ENCODE measurements at places on chromosomes 6 and 20.

- H3K27ac ChIP-seq = peak overlapping the region; percentile 96
- peaks cover 8% of the 10 kb centered on the region for H3K4me1 ChIP-seq
- DNase-seq = peak; percentile 32
- peak overlapping the region; percentile 87 for H3K4me3 ChIP-seq
- H3K36me3 ChIP-seq = peaks cover 6% of the 10 kb centered on the region
Observed at GRCh38 chr20:58389324-58389967, 417 bp downstream of the VAPB start.

- peak; percentile 32 for DNase-seq
- H3K4me3 ChIP-seq = no peak overlapping the region
- no peaks in the 10 kb centered on the region for H3K36me3 ChIP-seq
Observed at GRCh38 chr6:3825331-3825831, 23.8 kb upstream of the FAM50B start.

- no peak overlapping the region for H3K4me3 ChIP-seq
- no peaks in the 10 kb centered on the region for H3K27me3 ChIP-seq
- H3K27ac ChIP-seq = no peak overlapping the region
- no peaks in the 10 kb centered on the region for H3K4me1 ChIP-seq
Observed at GRCh38 chr6:157584036-157584435, 203.0 kb downstream of the ZDHHC14 start.

GRCh38 chr20:40497899-40498691 is 190.9 kb downstream of the MAFB start:
- H3K27ac ChIP-seq = no peak overlapping the region
- H3K36me3 ChIP-seq = no peaks in the 10 kb centered on the region
- DNase-seq = no peak
- no peaks in the 10 kb centered on the region for H3K4me1 ChIP-seq

DNA sequence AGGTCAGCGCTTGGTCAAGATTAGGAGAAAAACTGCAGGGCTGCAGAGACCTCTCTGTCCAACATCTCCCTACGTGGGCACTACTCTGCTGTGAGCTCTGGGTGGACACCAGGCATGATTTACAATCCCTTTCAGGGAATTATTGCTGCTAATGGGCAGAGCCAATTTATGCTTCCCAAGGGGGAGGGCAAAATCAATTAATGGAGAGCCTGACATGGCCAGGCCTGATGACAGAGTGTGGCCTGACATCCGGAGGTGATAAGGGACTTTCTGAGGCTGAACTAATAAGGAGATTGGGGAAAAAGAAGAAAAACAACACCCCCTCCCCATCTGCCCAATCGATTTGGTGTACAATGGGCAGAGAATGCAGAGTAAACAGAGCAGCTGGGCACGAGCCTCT is 5.0 kb upstream of the KCNK16 start:
- no peaks in the 10 kb centered on the region for H3K4me1 ChIP-seq
- DNase-seq = no peak
- no peak overlapping the region for H3K4me3 ChIP-seq
- no peaks in the 10 kb centered on the region for H3K27me3 ChIP-seq

- H3K4me3 ChIP-seq = no peak overlapping the region
- peaks cover 3% of the 10 kb centered on the region for H3K4me1 ChIP-seq
- no peaks in the 10 kb centered on the region for H3K36me3 ChIP-seq
Observed at GRCh38 chr6:37807656-37808055, 11.9 kb upstream of the ZFAND3 start.

DNA sequence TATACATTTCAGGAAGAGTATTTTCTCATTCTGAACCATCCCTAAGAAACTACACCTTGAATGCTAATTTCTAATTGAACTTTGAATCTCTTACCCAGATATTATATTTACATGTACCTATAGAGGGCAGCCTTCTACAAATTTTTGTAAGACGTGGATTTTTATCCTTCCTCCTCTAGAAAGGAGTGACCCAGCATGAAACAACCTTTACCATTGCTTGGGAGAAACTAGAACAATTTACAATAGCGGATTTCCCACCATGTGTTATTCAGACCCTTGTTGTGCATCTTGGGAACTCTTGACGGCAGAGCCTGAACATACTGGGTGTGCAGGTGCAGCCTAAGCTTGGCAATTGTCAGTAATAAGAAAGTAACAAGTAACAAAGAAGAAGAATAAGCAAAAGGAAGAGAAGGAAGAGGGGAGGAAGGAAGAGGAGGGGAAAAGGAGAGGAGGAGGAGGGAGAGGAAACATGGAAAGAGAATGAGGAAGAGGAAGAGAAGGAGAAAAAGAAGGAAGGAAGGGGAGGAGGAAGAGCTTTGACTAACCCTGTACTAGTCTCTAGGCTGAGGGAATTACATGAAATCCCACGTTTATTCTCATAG is 10.8 kb upstream of the TAAR1 start:
- no peaks in the 10 kb centered on the region for H3K36me3 ChIP-seq
- peaks cover 2% of the 10 kb centered on the region for H3K4me1 ChIP-seq
- H3K27me3 ChIP-seq = peaks cover 3% of the 10 kb centered on the region
- peak; percentile 54 for DNase-seq
- no peak overlapping the region for H3K27ac ChIP-seq

GRCh38 chr6:71197267-71197666 is 91.3 kb upstream of the OGFRL1 start:
- H3K27ac ChIP-seq = no peak overlapping the region
- H3K4me1 ChIP-seq = peaks cover 6% of the 10 kb centered on the region

DNA sequence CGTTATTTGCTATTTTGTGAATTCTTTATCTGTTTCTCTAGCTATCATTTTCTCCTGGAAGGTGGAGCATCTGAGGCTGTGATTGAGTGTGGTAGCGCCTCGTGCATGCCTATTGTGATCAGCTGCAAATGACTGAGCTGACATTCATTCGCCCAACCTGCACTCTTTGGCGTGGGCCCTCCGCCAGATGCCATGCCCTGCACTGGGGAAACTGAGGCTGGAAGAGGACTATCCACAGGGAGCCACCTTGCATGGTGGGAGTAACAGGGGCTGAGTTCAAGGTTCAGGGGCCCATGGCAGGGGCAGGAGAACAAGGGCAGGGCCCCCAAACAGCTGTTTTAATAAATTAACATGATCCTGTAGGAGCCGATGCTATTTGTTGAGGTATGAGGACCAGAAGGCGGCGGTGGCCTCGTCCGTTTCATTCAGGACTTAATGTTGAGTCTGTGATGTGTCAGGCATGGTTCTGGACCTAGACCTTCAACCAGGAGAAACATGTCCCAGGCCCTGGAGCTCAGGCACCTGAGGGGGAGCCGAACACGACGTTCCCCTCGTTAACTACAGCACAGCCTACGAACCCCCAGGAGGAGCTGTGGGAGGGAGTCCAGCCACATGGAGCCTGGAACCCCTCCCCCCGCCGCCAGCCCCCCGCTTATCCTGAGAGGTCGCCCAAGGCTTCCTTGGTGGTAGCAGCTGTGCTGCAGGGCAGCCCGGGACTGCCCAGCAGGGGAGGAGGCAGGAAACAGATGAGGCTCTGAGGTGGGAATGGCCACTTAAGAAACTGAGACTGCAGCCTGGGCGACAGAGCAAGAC is 242.9 kb downstream of the CDH4 start:
- H3K27ac ChIP-seq = no peak overlapping the region
- no peaks in the 10 kb centered on the region for H3K4me1 ChIP-seq
- no peak overlapping the region for H3K4me3 ChIP-seq
- no peaks in the 10 kb centered on the region for H3K36me3 ChIP-seq
- H3K27me3 ChIP-seq = no peaks in the 10 kb centered on the region
- DNase-seq = no peak

- no peaks in the 10 kb centered on the region for H3K27me3 ChIP-seq
- H3K4me1 ChIP-seq = peaks cover 7% of the 10 kb centered on the region
- no peaks in the 10 kb centered on the region for H3K36me3 ChIP-seq
- DNase-seq = peak; percentile 52
- no peak overlapping the region for H3K27ac ChIP-seq
- H3K4me3 ChIP-seq = no peak overlapping the region
Observed at GRCh38 chr6:34595332-34596184, 39.4 kb upstream of the SPDEF start.

DNA sequence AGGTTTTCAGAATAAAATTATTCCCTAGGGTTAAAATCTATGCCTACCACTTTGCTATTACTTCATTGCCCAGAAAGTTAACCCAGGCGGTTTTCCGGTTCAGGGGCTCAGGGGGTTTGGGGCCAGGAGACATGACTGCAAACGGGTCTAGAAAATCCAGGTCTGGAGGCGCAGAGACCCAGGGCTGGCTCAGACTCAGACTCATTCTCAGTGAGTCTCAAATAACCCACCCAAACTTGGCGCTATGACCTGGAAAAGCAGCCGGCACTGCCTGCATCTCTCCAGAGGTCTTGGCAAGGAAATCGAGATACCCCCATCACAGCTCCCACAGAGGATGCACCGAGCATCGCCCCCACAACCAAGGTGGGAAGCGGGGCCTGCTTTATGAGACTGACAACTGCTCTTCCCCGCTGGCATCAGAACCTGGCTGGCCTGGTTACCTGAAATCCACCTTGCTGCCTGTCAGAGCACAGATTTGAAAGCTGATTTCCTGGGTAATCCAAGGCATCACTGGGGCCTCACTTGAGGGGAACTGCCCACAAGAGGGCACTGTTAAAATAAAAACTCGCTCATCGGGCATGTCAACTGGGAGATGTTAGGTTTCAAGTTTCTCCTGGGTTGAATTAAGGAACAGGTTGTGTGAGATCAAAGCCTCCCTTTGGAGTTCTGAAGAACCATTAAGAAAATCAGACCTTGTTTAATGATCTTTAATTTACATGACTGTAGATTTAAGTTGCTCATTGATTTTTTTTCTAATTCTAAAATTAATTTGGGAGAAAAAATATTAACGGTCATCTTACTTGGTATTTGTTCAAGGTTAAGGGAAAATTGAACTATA is 55.1 kb downstream of the KIF16B start:
- no peak overlapping the region for H3K27ac ChIP-seq
- no peaks in the 10 kb centered on the region for H3K4me1 ChIP-seq
- H3K36me3 ChIP-seq = no peaks in the 10 kb centered on the region
- H3K27me3 ChIP-seq = no peaks in the 10 kb centered on the region
- DNase-seq = peak; percentile 42

DNA sequence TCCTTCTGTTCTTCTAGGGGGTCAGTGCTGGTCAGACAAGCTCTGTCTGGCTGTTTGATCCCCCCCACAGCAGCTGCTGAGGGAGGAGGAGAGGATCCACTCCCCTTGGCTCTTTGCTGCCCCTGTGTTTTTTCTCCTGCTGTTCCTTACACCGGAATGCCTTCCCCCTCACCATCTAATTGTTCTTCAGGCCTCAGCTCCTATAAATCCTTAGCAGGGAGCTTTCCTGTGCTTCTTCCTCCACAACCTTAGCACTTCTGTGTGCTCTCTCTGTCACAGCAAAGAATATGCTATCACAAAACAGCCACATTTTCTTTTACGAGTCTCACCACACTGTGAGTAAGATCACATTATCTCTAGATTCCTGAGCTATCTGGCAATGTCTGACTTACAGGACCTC is 196.6 kb downstream of the OTOR start:
- no peak overlapping the region for H3K4me3 ChIP-seq
- H3K27me3 ChIP-seq = no peaks in the 10 kb centered on the region
- H3K4me1 ChIP-seq = peaks cover 8% of the 10 kb centered on the region
- H3K27ac ChIP-seq = peak overlapping the region; percentile 27

DNA sequence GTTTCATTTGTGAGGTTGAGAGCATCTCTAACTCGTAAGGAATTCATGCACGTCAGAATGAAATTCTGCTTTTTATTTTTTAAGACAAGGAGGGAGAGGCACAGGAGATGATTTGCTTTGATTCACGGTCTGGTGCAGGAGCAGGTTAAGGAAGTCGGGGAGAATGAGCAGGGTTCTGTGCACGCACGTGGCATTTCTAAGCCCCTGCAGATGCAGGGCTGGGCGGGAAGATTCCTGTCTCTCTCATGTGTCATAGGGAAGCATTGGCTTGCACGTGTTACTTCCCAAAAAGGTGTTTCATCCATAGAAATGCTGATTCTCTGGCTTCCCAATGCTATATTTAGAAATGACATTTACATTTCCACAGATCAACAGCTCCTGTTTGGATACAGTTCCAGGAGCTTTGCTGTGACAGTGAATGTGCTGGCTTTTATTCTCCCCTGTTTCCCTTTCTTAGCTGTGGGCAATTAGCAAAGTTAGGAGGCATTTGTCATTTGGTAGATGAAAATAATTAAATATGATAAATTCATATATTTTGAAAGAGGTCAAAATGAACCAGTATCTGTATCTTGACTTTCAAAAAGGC is 119.7 kb upstream of the ZFP64 start:
- no peak overlapping the region for H3K4me3 ChIP-seq
- H3K4me1 ChIP-seq = no peaks in the 10 kb centered on the region
- DNase-seq = no peak
- H3K36me3 ChIP-seq = no peaks in the 10 kb centered on the region
- H3K27ac ChIP-seq = no peak overlapping the region
- H3K27me3 ChIP-seq = peaks cover 3% of the 10 kb centered on the region

DNA sequence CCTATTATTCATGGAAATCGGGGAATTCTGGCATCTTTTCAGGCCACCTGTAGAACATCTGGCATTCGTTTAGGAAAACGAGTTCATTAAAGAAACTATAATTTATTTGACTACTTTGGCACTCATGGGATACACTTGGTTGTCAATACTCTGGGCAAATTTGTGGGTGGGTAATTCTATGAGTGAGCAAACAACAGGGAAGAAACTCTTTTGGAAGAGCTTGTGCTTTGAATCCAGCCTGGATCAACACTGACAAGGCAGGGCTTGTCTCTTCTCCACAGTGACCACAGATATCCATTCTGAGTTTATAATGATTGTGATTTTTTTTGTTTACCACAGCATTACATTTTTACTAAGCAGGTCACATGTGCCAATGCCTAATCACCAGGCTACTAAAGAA is 394.7 kb downstream of the THBS2 start:
- no peaks in the 10 kb centered on the region for H3K4me1 ChIP-seq
- H3K27me3 ChIP-seq = no peaks in the 10 kb centered on the region
- no peaks in the 10 kb centered on the region for H3K36me3 ChIP-seq
- H3K4me3 ChIP-seq = no peak overlapping the region

- no peaks in the 10 kb centered on the region for H3K27me3 ChIP-seq
- no peaks in the 10 kb centered on the region for H3K36me3 ChIP-seq
- DNase-seq = no peak
- no peak overlapping the region for H3K4me3 ChIP-seq
- H3K27ac ChIP-seq = no peak overlapping the region
Observed at GRCh38 chr6:21905531-21905930, 312.0 kb downstream of the SOX4 start.

Data from IMR-90 (cell line).